ENCODE measurements at places on chromosomes 4 and X.

- DNase-seq = no peak
Measured at GRCh38 chr4:124017185-124017785, 620.7 kb downstream of the SPRY1 start.

DNA sequence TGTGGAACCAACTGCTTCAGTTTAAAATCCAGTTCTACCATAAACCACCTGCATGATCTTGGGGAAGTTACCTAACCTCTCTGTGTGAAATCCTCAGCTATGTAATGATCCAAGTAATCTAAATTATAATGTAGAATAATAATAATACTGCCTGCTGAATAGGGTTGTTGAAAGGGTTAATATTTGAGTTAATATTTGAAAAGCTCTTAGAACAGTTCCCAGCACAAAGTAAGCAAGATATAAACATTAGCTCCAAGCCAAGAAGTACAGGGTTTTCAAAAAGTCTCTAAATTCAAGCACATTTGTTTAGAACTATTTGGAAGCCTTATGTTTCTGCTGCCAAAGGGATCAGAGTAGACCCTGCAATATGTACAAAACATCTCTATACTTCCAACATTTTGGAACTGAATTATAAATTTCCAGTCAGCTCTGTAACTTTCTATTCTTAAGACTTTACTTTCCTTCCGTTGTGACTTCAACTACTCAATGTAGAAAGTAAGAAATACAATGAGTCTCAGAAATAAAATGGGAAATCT is 76.7 kb upstream of the FAM9C start:
- no peak for DNase-seq

DNA sequence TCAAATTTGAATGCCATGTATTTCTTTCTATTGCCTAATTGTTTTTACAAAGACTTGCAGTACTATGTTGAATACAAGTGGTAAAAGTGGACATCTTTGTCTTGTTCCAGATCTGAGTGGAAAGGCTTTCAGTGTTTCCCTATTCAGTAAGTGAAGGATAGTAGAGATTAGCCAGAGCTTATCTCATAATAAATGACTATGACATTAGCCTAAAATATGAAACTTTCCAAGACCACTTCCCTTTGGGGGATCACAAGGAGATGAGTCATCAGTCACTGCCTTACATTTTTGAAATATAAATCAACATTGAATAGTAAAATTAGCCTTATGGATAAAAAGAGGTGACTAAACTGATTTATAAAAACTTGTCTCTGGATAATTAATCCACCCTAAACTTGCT is 554.1 kb upstream of the MAGEB2 start:
- no peak for DNase-seq

DNA sequence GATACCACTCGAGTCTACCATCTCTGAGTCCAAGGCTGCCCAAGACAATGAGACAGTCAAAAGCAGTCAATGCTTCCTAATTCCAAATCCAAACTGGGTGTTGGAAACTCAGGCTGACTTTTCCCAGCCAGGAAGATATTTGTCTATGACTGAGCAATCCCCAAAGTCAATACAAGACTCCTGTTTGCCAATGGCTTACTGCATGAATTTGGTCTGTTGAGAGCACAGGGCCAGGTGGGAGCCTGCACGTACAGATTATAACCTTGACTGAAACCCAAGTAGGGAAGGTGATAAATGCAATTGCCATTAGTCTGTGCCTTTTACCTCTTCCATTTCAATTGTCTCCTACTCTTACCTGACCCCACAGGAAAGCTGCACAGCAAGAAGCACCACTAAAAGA is 72.6 kb upstream of the PPARGC1A start:
- no peak for DNase-seq

GRCh38 chrX:152450076-152450475 is 1.0 kb downstream of the GABRA3 start:
- no peak for DNase-seq

DNA sequence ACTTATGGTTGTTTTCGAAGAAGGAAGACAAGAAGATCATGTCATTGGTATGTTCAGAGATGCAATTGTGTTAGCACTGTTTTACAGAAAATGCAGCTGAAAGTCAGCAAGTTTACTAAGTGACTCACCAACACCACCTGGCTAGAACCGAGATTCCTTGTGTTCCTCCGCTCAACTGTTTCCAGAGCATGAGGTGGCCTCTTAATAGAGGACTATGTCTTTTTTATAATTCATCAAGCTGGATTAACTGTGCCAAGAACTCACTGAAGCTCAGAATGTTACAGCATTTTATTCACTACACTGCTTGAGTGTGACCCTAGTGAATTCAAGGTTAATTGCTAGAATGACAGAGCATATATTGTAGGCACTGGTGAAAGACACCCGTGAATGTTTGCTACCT is 1573.5 kb upstream of the TENM3 start:
- DNase-seq = no peak

DNA sequence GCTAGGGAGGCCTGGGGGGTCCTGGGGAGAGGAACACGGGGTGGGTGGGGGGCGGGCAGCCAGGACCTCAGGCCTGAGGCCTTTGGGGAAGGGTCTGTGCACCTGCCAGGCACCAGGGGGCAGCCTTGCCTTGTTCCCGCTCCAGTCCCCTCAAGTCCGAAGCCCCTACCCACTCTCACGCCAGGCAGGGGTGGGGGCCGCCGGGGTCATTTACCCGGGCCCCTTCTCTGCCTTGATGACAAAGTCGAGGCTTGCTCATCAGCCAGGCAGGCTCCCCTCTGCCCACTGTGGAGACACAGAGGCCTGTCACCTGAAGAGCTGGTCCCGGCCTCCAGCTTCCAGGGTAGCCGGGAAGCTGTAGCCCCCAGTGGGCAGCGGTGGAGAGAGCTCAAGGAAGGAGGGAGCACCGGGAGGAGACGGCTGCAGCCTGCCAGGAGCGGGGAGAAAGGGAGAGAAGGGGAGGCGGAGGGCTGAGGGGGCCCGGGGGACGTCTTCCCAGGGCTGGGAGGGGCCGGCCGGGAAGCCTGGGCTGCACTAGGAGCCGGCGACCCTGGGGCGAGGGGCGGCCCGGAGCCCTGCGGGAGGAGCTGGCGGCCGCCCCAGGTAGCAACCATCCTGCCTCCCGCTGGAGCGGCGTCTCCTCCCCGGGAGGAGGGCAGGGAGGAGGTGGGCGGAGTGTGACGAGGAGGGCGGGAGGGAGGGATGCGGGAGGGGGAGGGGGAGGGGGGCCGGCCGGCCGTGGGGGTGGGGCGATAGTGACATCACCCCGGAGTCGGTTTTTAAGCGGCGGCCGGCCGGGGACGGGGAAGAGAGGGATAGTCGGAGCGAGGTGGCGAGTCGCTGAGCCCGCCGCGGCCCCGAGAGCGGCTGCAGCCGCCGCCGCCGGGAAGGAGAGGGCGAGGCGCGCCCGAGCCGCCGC is at the start of gene SLC6A8:
Gene SLC6A8 (plus strand): TSS at position 806 of the 919 bp plus-strand sequence. CDS start 649 bp downstream, outside the sequence.
- DNase-seq = peak; percentile 42

- DNase-seq = no peak
Measured at GRCh38 chr4:169398316-169398715, 127.6 kb upstream of the SH3RF1 start.

- no peak for DNase-seq
Measured at GRCh38 chr4:54173281-54173912, 55.7 kb upstream of the PDGFRA start.

GRCh38 chrX:45766981-45767501 is 566.4 kb upstream of the DIPK2B start:
- no peak for DNase-seq

DNA sequence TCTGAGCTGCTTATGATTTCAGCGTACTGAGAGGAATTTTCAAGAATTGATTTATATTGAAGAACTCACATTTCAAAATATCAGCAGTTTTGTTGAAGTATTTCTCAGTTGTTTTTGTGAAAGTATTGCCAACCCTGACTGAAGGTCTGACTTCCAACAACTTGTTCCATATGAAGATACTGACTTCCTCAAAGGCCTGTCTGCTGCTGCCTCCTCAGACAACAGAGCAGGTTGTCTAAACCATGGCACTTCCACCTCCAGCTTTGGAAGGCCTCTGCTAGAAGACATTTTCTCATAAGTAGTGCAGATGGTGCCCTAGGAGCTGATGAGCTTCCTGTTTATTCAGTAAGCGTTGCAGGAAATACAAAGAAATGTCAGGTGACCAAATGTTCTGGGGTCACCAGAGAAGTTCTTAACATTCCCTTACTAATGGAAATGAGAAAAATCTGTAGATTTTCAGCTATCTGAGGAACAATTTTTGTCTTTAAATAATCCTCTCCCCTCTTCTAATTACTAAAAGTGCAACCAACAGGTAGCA is 28.8 kb downstream of the FGF2 start:
- no peak for DNase-seq

- DNase-seq = no peak
Measured at GRCh38 chr4:147987252-147987651, 255.4 kb downstream of the ARHGAP10 start.

DNA sequence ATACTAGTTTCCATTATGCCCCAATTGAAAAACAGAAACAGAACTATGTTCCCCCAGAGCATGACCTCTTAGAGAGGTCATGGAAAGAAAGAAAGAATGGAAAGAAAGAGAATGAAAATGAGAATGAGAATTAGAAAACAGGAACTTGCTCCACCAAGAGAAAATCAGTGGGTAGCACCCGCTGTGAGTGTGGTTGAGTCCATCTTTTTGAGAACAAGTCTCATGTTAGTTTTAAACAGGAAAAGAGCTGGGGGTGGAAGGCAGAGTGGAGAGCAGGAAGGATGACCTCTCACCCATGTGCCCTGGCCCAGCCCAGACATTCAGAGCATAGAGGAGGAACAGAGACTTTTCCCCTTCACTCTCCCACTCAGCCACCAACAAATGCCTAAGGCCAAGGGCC is 4.9 kb downstream of the GSX2 start:
- DNase-seq = no peak

DNA sequence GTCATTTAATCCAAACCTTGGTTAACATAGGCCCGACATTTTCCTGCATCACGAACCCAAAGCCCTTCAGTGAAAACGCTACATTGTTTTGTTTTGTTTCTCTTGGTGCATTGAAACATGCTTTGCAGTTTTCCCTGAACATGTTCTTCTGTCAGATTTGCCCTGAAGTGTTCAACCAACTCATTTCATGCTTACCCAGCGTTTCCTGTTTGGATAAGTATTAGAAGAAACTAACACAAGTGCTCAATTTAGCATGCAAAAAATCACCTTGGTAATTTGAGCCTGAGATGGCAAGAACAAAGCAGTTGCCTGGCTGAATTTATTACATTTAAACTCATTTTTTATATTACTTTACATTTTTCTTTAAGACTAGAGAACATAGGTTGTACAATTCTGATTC is 160.1 kb upstream of the VCX3A start:
- no peak for DNase-seq

DNA sequence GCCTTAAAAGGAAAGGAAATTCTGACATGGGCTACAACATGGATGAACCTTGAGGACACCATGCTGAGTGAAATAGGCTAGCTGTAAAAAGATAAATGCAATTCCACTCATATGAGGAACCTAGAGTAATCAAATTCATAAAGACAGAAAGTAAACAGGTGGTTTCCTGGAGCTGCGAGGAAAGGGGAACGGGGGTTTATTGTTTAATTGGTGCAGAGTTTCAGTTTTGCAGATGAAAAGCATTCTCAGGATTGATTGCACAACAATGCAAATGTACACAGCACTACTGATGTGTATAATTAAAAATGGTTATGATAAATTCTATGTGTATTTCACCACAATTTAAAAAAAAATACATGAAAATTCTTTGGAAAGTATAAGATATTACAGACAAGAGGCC is 24.0 kb downstream of the PLRG1 start:
- DNase-seq = no peak

DNA sequence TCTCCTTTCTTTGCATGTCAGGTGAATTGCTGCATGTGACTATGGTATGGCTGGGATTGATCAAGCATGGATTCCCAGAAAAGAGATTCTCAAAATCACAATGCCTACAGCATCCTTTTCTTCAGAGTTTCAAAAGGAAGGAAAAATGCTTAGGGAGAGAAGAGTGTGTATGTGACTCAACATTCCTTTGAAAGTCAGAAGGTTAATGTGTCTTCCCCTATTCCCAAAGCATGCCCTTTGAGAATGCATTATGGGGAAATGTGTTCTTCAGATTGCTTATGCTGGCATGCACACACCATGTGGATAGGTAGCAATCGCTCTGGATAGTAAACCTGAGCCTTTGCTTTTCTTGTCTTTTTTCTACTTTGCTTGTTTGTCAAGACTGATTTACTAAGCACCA is 78.5 kb downstream of the ELOVL6 start:
- DNase-seq = no peak

GRCh38 chr4:90160044-90160443 is 32.9 kb downstream of the CCSER1 start:
- no peak for DNase-seq
